HepG2 (cell line): ENCODE measurements at places on chromosomes 1 and 21. TPM values are rescaled to one million over a fixed set of nuclear protein-coding genes. Genes with fewer than 3 reads are reported as not detected.

DNA sequence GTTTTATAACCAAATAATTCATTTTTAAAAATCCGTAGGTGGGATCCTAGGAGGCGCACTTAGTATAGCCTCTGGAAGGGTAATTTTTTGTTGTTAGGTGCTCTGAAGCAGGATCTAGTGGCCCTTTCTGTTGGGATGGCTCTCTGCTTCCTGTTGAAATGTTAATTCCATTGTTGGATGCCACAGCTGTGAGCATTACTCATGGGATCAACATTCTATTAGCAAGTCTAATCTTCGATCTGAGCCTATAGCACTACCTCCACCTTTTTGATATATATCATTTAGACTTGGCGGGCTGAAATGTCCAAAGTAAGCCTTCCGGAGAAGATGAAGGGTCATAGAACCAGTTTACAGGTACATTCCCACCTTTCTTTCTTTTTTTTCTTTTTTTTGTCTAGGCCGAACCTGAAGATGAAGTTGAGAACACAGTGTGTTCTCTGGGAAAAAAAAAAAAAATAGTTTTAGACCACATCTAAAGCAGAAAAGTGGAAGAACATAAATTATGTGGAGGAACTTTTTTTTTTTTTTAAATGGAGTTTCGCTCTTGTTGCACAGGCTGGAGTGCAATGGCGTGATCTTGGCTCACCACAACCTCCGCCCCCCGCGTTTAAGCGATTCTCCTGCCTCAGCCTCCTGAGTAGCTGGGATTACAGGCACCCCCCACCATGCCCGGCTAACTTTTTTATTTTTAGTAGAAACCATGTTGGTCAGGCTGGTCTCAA lies 1.4 kb downstream of the CXADR start:
- H3K27me3 ChIP-seq: no peaks in the 10 kb centered on the region; the same call in 2 of the 3 replicates
- peak overlapping the region; percentile 85 for H3K4me3 ChIP-seq
- peaks cover 67% of the 10 kb centered on the region for H3K4me1 ChIP-seq
- peaks cover 9% of the 10 kb centered on the region; the same call in 1 of the 3 replicates for H3K36me3 ChIP-seq
- H3K27ac ChIP-seq: peak overlapping the region; percentile 90

GRCh38 chr21:17476006-17476405 lies 36.8 kb upstream of the CXADR start:
- H3K4me3 ChIP-seq: no peak overlapping the region
- H3K27me3 ChIP-seq: no peaks in the 10 kb centered on the region
- DNase-seq: peak; percentile 63

The CCNL2 gene
- total RNA-seq: 19.6 and 105 TPM in 2 replicates

The MYOM3 gene
- 15.3 and 16.5 TPM in 2 replicates for total RNA-seq

GRCh38 chr21:38619992-38620479 lies 121.8 kb upstream of the ERG start:
- DNase-seq: no peak
- H3K27ac ChIP-seq: no peak overlapping the region
- H3K27me3 ChIP-seq: no peaks in the 10 kb centered on the region; the same call in 1 of the 2 replicates

GRCh38 chr21:23471877-23472276 lies 2135.4 kb downstream of the MRPL39 start:
- no peak for DNase-seq
- no peak overlapping the region for H3K4me3 ChIP-seq
- no peaks in the 10 kb centered on the region for H3K27me3 ChIP-seq
- no peaks in the 10 kb centered on the region for H3K36me3 ChIP-seq

- H3K27ac ChIP-seq: no peak overlapping the region
- peaks cover 9% of the 10 kb centered on the region; the same call in 2 of the 3 replicates for H3K36me3 ChIP-seq
- DNase-seq: no peak
- H3K4me1 ChIP-seq: peaks cover 15% of the 10 kb centered on the region
- H3K4me3 ChIP-seq: no peak overlapping the region
Measured at GRCh38 chr1:151585622-151586021, 26.2 kb upstream of the SNX27 start.

DNA sequence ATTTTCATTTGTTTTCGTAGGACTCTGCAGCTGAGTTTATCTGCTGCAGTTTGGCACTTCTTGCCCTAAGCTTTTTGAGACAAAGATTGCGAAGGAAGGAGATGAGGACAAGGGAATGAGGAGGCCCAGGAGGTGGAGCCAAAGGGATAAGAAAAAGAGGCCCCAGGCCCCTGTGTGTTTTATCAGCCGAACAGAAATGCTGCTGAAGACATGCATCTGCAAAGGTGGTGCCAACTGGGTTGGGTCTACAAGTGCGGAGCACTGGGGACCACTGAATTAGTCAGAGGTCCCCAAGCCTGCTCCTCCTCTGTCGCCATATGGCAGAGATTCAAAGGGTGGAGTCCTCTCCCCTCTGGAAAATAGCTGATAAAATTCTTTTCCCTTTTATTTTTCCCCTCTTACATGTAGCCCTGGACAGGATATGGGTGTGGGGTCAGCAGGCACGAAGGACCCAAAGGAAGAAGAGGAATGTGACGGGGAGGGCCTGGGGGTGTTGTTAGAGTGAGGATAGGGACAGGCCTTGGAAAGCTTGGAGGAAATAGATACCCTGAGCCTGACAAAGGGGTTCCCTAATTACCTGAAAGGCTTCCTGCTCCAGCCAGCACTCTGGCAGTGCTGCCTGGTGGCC lies 2.7 kb downstream of the CD34 start:
- no peaks in the 10 kb centered on the region for H3K36me3 ChIP-seq
- peaks cover 43% of the 10 kb centered on the region for H3K27me3 ChIP-seq
- DNase-seq: no peak
- no peaks in the 10 kb centered on the region for H3K4me1 ChIP-seq

- H3K36me3 ChIP-seq: no peaks in the 10 kb centered on the region
- H3K27me3 ChIP-seq: no peaks in the 10 kb centered on the region
- no peak for DNase-seq
- H3K27ac ChIP-seq: no peak overlapping the region
- no peak overlapping the region for H3K4me3 ChIP-seq
- H3K4me1 ChIP-seq: peaks cover 26% of the 10 kb centered on the region
Measured at GRCh38 chr1:174712541-174712940, 264.8 kb downstream of the GPR52 start.

- H3K4me1 ChIP-seq: peaks cover 22% of the 10 kb centered on the region
- no peak overlapping the region for H3K27ac ChIP-seq
- H3K27me3 ChIP-seq: peaks cover 11% of the 10 kb centered on the region; the same call in 2 of the 3 replicates
- H3K36me3 ChIP-seq: no peaks in the 10 kb centered on the region
- no peak for DNase-seq
Measured at GRCh38 chr1:244205171-244205570, 154.1 kb downstream of the ZBTB18 start.

The GMEB1 gene
- total RNA-seq: 6.0 and 7.4 TPM in 2 replicates

- no peak overlapping the region for H3K4me3 ChIP-seq
- no peak overlapping the region for H3K27ac ChIP-seq
- H3K36me3 ChIP-seq: no peaks in the 10 kb centered on the region
- DNase-seq: no peak
- H3K27me3 ChIP-seq: no peaks in the 10 kb centered on the region; the same call in 1 of the 2 replicates
Measured at GRCh38 chr1:209626346-209627026, 25.7 kb downstream of the LAMB3 start.

DNA sequence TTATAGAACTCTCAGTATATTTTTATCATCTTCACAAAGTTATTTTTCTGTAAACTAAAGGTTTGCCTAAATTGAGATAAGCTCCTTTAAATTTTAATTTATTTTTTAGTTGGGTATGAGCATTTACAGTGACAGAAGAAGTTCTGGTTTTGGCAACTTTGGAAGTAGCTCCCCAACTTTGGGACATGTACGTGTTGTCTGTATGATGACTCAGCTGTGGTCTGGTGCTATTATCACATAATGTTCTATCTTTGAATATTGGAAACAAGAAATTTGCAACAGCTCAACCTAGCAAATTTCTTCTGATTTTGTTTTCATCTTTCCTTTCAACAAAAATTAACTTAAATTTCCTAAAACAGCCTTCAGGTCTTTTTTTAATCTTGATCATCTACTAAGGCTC lies 46.6 kb upstream of the C1orf105 start:
- no peak overlapping the region for H3K27ac ChIP-seq
- H3K4me1 ChIP-seq: no peaks in the 10 kb centered on the region
- H3K4me3 ChIP-seq: no peak overlapping the region
- no peak for DNase-seq
- no peaks in the 10 kb centered on the region for H3K36me3 ChIP-seq

The INAVA gene
- 11.7 and 13.5 TPM in 2 replicates for total RNA-seq

DNA sequence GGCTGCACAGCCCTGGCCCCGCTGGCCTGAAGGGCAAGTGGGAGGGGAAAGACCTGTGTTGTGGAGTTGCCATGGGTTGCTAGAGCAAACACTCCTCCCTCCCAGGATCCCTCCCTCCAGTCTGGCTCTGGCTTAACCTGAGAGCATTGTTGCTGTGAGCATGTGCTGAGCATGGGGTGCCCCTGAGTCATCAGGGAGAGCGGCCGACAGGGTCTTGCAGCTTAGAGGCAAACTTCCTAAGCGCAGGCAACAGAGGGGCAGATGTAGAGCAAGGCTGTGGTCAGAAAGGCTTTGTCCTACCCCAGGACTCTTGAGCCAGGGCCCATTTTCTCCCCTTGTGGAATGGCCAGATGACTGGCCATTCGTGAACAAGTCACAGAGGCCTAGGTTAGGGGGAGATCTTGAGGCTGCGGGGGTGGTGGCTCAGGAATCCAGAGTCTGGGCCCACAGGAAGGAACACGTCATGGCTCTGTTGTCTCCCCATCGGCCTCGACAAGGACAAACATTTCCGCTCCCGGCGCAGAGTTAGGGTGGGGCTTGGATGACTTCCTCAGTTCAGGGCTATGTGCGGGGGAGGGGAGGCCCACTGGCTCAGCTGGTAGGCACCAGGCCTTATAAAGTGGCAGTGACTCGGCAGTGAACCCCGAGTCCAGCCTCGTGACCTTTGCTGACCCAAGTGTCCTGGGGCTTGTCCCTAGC lies 362 bp upstream of the DYNLT4 start:
- peak; percentile 98 for DNase-seq
- peaks cover 33% of the 10 kb centered on the region; the same call in 2 of the 3 replicates for H3K36me3 ChIP-seq
- H3K4me1 ChIP-seq: peaks cover 73% of the 10 kb centered on the region

DNA sequence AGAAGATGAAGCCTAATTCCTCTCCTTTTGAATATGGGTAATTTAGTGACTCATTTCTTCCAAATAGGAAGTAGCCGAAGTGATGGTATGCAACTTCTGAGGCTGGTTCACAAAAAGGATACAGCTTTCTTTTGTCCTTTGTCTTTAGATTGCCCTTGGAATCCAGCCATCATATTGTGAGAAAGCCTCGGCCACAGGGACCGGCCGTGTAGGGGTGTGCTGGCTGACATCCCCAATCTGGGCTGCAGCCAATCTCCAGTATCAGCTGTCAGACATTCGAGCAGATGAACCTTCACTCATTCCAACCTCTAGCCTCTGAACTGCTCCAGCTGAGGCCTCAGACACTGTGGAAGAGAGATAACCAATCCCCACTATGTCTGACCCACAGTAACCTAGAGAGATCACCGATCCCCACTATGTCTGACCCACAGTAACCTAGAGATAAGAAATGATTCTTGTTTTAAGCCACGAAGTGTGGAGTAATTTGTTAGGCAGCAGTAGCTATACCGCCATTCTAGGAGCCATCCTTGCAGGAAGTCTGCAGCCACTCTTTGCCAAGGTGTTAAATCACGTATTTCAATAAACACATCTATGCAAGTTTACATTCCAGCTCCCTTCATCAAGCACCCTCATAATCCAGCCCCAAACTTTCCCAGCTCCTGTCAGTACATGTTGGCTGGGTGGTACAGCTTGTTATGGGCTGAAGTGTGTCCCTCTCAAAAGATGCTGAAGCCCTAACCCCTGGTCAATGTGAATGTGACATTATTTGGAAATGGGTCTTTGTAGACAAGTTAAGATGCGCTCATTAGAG lies 2.9 kb upstream of the DIP2A start:
- H3K4me1 ChIP-seq: peaks cover 48% of the 10 kb centered on the region
- no peak overlapping the region for H3K4me3 ChIP-seq
- H3K27ac ChIP-seq: no peak overlapping the region

- H3K4me1 ChIP-seq: no peaks in the 10 kb centered on the region
- DNase-seq: no peak
- H3K27me3 ChIP-seq: peaks cover 4% of the 10 kb centered on the region; the same call in 1 of the 3 replicates
- H3K4me3 ChIP-seq: no peak overlapping the region
- no peak overlapping the region for H3K27ac ChIP-seq
- no peaks in the 10 kb centered on the region for H3K36me3 ChIP-seq
Measured at GRCh38 chr1:33973799-33974545, 110.1 kb downstream of the HMGB4 start.

DNA sequence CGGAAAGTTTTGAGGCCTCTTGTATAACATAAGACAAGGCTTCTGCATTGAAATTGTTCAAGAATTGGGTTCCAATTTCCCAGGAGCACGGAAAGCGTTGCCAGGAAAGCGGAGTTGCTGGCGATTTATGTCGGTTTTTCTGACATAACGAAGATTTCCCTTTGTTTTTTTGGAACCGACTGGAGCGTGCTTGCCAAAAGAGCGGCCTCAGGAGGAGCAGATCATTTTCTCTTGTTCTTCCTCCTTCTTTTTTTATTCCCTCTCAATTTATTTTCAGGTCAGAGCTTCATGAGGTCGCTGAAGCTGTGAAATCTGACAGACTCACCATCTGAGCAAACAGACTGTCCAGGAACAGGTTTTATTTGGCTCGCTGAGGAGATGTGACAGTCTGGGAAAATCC lies 275.5 kb downstream of the CAMTA1 start:
- H3K4me1 ChIP-seq: no peaks in the 10 kb centered on the region
- H3K36me3 ChIP-seq: no peaks in the 10 kb centered on the region
- no peak overlapping the region for H3K27ac ChIP-seq
- peaks cover 54% of the 10 kb centered on the region for H3K27me3 ChIP-seq
- H3K4me3 ChIP-seq: no peak overlapping the region

GRCh38 chr21:43354026-43354420 lies 72.9 kb downstream of the SIK1 start:
- H3K36me3 ChIP-seq: no peaks in the 10 kb centered on the region
- peaks cover 40% of the 10 kb centered on the region for H3K4me1 ChIP-seq
- no peak overlapping the region for H3K4me3 ChIP-seq
- H3K27ac ChIP-seq: no peak overlapping the region
- DNase-seq: no peak

GRCh38 chr1:193726722-193727121 lies 540.3 kb upstream of the B3GALT2 start:
- no peaks in the 10 kb centered on the region for H3K27me3 ChIP-seq
- no peaks in the 10 kb centered on the region for H3K36me3 ChIP-seq
- DNase-seq: no peak
